A549 treated with DMSO at 1 μM for 4 hours (cell line): ENCODE measurements at places on chromosomes 1 and 21. TPM values are rescaled to one million over a fixed set of nuclear protein-coding genes. Genes with fewer than 3 reads are reported as not detected.

The OR2AK2 gene
- total RNA-seq, result not detected in 5 replicates

The OR2G2 gene
- not detected in 5 replicates for total RNA-seq

The SSBP3 gene
- 7.8 to 11.4 TPM (median 9.6 TPM) in 5 replicates for total RNA-seq

The PIGC gene
- 34.5 to 39.8 TPM (median 38.4 TPM) in 5 replicates for total RNA-seq

The CRYZ gene
- total RNA-seq, result 53.0 to 71.2 TPM (median 63.5 TPM) in 5 replicates

The RHEX gene
- not detected in 5 replicates for total RNA-seq

The SPRR3 gene
- not detected in 5 replicates for total RNA-seq

The CNST gene
- 7.8 to 10.7 TPM (median 9.4 TPM) in 5 replicates for total RNA-seq

The B3GALT2 gene
- total RNA-seq, result not detected in 5 replicates

The LCE2C gene
- total RNA-seq, result not detected in 5 replicates
